ENCODE measurements at places on chromosomes 6 and 20.

GRCh38 chr6:111925296-111925695, 52.0 kb upstream of the FYN start:
- no peak for DNase-seq

GRCh38 chr6:111663692-111664564, 58.2 kb upstream of the TRAF3IP2 start:
- DNase-seq: no peak

DNA sequence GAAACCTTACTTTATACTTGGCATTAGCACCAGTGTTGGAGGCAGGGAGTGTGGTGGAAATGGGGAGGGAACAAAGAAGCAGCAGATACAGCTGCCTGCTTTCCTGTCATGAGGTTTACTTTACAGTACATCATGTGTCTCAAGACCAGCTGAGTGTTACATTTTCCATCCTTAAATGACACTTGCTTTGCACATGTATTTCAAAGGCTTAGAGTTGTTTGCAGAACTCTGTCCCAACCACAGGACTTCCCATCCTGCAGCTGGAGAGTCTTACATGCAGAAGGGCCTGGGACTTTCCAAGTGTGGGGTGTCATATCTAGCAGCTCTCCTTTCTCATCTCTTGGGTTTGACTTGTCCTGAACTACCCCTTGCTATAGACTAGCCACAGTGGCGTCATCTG, 395.9 kb downstream of the DHX35 start:
- DNase-seq: no peak

DNA sequence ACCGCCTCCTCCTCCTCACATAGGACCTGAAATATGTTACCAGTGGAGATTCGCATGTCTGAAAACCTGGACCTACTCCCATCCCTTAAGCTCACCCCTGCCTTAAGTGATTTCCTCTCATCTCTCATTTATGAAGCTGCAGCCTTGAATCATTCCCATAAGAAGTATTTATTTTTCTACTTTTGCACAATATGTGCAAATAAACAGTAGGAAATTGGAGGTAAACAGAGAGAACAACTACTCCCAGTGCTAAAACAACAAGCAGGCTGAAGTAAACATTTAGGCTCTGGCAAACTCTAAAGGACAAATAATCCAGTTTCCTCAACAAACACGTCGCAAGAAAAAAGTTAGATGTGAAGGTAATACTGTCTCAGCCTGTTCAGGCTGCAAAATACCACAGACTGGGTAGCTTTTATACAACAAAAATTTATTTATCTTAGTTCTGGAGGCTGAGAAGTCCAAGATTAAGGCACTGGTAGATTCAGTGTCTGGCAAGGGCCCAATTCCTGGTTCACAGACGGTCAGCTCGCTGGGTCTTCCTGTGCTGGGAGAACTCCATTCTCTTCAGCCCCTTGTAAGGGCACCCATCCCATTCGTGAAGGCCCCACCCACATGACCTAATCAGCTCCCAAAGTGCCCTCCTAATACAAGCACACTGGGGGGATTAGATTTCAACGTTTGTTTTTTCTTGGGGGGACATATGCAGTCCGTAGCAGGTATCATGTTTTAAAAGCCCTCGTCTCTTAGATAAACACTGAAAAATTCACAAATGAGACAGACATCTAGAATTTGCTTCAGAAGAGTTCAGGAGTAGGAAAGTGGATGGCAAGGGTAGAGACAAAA, 15.6 kb downstream of the SPATA2 start:
- DNase-seq: no peak

- DNase-seq: no peak
Measured at GRCh38 chr6:21994821-21995220, 302.0 kb downstream of the PRL start.

GRCh38 chr6:167708501-167709094, 118.1 kb upstream of the AFDN start:
- DNase-seq: no peak

- no peak for DNase-seq
Measured at GRCh38 chr6:118720125-118720473, 68.7 kb upstream of the CEP85L start.

DNA sequence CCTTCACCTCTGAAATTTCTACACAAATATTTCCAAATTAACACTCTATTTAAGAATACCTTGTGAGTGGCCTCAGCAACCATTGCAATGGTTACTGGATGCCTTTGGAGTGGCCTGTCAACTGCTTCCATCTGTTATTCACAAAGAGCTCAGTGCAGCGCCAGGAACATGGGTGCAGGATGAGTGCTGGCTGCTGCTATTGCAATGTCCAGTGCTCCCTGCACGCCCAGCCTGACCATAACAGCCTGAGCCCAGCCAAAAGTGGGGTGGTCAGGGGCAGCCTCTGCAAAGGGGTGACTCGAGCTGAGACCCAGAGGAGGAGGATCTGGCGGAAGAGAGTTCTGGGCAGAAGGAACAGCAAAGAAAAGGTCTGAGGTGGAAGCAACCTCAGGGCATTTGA, 18.4 kb downstream of the CASS4 start:
- no peak for DNase-seq

- DNase-seq: no peak
Measured at GRCh38 chr6:129320892-129321291, 389.1 kb downstream of the ARHGAP18 start.

DNA sequence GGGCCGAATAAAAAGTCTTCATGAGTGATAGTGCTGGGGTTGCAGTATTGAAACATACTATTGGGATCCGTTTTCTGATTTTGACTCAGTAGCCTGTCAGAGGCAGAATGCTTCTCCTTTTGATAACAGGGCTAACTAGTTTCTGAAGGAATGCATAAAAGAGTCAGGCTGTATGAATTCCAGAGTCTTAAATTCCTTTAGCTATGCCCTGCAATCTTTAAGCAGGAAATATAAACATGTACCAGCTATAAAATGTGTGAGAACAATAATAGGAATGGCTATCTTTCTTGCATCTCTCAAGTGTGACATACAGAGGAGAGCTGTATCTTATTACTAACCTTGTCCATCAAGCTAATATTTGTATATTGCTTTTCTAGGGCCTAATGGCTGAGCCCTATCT, 917.1 kb downstream of the KIF16B start:
- no peak for DNase-seq

- peak; percentile 49 for DNase-seq
Measured at GRCh38 chr20:1313236-1313964, 15.5 kb downstream of the SDCBP2 start.

DNA sequence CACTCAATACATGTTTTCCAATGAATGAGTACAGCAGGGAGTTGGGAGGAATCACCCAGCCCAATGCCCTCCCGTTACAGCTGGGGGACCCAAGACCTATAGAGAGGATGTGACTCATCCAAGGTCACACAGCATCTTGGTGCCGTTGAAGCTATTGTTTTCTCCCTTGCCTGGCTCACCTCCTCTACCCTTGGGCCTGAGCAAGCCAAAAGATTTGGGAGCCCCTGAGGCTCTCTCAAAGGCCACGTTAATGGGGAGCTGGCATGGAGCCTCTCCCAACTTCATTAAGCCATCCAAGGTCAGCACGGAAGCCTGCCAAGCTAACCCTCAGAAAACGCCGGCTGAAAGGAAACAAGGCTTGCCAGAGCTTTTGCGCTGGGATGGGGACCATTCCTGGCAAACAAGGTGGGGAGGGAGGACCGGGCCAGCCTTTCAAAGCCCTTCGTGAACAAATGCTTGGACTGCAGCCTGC, 30.4 kb downstream of the KCNB1 start:
- DNase-seq: no peak

DNA sequence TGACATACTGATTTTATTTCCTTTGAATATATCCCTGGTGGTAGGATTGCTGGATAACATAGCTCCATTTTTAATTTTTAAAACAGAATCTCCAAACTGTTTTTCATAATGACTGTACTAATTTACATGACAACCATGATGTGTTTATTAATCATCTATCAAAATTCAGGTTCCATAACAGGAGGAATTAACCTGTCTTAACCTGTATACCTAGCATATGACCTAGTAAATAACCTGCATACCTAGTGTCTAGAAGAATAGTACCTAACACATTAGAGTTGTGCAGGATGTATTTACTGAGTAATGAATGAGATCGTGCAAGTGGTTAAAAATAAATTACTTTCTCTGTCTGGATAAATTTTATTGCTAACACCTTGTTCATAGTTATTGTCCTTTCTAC, 45.8 kb upstream of the ARHGAP18 start:
- no peak for DNase-seq

GRCh38 chr6:46312654-46313053, 141.9 kb upstream of the ENPP5 start:
- DNase-seq: no peak

- DNase-seq: no peak
Measured at GRCh38 chr6:3848380-3848779, 793 bp upstream of the FAM50B start.

DNA sequence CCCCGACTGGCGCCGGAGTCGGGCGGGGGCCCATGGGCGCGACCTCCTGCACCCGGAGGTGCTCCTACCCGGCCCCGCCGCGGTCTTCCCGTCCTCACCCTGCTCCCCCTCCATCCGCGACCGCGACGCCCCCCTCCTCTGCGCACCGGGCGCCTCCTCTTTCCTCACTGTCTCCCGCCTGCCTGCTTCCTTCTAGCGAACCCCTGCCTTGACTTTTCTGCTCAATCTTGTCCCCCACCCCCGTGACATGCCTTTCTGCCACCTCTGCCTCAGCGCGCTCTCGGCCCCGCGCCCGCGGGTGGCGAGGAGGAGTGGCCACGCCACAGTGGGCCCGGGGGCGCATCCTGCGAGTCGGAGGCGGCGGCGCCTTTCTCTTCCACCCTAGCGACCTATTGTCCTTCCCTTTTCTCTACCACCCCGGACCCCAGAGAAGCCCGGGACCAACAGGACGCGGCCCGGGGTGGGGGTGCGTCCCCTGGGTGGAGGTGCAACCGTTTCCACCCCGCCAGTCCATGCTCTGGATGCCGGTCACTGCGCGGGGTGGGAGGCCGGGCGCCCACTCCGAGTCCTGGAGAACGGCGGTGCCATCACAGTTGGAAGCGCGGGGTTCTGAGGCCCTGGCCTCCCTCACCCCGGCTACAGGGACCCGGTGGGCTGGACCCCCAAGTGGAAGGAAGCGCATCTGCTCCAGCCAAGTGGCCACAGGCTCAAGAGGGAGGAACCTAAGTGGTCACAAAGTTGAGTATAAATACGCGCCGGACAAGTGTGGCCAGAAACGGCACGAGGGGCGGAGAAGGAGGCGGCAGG, 2.0 kb downstream of the PDE10A start:
- DNase-seq: no peak

- DNase-seq: no peak
Measured at GRCh38 chr20:17431621-17432364, 99.4 kb downstream of the BFSP1 start.

DNA sequence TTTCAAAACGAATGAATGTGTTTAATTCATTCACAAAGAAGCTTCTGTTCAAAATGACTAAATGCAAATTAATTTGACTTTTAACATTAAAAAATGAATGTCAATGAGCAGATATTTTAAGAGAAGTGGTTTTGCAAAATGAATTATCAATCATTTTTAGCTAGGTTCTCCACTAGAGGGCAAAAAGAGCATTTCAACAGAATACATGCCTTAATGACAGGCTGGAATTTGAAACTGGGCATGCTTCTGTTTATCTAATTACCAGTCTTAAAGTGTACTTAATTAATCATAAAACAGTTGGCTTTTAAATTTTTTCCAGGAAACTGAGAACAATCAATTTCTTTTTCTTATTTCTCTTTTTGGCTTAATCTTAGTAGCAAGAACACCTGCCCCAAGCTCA, 63.8 kb upstream of the TINAG start:
- DNase-seq: no peak

- DNase-seq: no peak
Measured at GRCh38 chr6:164195278-164195941, 780.9 kb downstream of the QKI start.

DNA sequence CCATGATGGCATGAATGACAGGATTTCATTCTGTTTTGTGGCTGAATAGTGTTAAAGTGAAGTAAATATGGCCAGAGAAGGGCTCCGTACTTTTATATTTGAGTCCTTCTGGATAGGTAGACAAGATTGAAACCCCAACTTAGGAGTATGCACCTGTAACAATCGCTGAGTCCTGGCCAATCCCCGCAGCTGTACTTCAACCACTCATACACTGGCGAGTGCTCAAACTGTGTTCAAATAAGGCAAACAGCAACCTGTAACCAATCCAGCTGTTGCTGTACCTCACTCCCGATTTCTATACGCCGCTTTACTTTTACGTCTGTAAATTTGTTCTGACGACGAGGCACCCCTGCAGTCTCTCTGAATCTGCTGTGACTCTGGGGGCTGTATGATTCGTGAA, 6.7 kb downstream of the TTLL2 start:
- DNase-seq: no peak

DNA sequence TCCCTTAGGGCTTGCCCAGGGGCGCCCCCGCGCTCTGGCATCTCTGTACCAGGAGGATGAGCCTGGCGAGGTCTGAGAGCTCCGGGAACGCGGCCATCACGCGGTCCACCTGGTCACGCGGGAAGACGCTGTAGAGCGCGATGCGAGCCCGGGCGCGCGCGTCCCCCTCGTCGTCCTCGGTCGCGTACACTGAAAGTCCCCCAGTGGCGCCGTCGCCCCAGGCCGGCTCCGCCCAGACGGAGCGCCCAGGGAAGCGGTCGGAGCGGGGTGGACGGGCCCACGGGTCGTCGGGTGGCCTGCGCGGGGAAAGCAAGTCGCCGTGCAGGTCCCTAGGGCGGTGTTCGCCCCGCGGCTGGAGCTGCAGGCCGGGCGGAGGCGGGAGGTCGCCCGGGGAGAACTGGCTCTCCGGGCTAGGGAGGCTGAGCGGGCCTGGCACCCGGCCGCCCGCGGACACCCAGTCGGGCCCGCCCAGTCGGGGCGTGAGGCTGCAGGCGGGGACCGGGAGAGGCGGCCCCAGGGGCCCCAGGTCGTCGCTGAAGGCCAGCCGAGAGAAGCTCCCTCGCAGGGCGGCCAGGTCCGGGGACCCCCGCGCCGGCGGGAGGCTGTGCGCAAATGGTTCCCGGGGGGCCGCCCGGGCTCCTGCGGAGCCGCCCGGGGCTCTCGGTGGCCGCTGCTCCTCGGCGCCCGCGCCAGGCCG, 34.0 kb downstream of the ZC3H12D start:
- DNase-seq: no peak

GRCh38 chr6:147768969-147769368, 260.5 kb downstream of the SAMD5 start:
- no peak for DNase-seq

GRCh38 chr6:127032971-127033370, 85.5 kb upstream of the RSPO3 start:
- no peak for DNase-seq

DNA sequence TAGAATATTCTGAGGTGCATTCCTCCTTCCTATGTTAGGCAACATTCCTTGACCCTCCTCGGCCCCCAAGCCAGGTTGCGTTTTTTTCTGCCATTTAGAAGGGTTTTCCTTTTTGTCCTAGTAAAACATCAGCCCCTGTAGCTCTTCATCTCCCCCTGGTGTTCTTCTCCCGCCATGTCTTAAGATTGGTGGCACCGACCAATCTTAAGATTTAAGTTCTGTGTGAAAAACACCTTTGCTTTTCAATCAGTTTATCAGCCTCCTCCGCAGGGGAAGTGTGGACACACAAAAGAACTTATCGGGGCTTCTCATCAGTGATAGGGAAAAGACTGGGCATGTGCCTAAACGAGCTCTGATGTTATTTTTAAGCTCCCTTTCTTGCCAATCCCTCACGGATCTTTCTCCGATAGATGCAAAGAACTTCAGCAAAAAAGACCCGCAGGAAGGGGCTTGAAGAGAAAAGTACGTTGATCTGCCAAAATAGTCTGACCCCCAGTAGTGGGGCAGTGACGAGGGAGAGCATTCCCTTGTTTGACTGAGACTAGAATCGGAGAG, 719 bp upstream of the EDN1 start:
- peak; percentile 20 for DNase-seq

- no peak for DNase-seq
Measured at GRCh38 chr6:39184906-39185580, 44.2 kb downstream of the KCNK5 start.

All from central memory CD4-positive, alpha-beta T cell (primary cell).